ENCODE measurements at places on chromosomes 4 and X.
A peak's percentile ranks its signal among the peaks of the same experiment; 100 is the strongest.

- peak; percentile 1 for DNase-seq
Observed at GRCh38 chrX:50430917-50431575, 39.6 kb downstream of the DGKK start.

- DNase-seq, result no peak
Observed at GRCh38 chrX:81195259-81195658, 6.5 kb downstream of the HMGN5 start.

- DNase-seq, result no peak
Observed at GRCh38 chrX:9724711-9725110, 40.9 kb downstream of the GPR143 start.

DNA sequence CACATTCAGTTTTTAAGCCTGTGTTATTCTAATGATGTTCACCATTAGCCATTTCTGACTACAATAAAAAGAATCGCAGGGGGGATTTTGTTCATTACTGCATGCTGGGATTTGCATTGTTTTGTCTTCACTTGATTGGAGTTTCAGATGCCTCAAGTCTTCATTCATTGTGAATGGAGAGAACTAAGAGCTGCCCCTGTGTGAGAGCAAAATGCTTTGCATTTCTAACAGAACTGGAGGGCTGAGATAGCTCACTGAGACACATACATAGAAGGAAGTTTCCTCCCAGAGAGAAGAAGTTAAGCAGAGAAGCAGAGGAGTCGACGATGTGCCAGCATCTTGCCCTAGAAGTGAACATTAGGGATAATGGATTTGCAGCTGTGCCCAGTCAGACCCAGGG lies 113.5 kb upstream of the GATB start:
- no peak for DNase-seq

GRCh38 chr4:152112887-152113286 lies 352.1 kb upstream of the GATB start:
- DNase-seq, result no peak

- DNase-seq, result no peak
Observed at GRCh38 chr4:17234678-17235077, 277.2 kb downstream of the QDPR start.

DNA sequence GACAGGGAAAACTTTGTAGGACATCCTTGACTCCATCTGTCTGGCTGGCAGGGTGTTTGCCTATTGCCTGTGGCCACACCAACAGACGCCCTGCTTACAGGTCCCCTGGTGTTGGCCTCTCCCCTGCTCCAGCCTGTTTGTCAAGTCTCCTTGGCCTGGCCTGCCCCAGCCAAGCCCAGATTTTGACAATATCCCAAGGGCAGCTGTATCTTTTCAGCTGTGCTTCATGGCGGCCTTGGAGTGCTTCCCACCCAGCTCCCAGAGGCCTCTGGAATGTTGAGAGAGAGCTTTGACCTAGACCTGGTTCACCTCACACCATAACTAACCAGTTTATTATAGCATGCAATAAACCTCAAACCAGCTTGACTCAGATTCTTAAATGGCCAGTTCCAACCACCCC lies 204.0 kb upstream of the NHS start:
- DNase-seq, result no peak

- DNase-seq, result no peak
Observed at GRCh38 chr4:90002441-90003062, 107.9 kb downstream of the MMRN1 start.

- DNase-seq, result no peak
Observed at GRCh38 chrX:14529290-14529989, at the start of gene GLRA2. GLRA2 (plus strand) TSS chrX:14529536; CDS start chrX:14530058, 522 bp downstream.

GRCh38 chr4:155964016-155964891 lies 10.6 kb upstream of the CTSO start:
- no peak for DNase-seq

- DNase-seq, result no peak
Observed at GRCh38 chrX:70141373-70141772, 8.1 kb downstream of the IGBP1 start.

DNA sequence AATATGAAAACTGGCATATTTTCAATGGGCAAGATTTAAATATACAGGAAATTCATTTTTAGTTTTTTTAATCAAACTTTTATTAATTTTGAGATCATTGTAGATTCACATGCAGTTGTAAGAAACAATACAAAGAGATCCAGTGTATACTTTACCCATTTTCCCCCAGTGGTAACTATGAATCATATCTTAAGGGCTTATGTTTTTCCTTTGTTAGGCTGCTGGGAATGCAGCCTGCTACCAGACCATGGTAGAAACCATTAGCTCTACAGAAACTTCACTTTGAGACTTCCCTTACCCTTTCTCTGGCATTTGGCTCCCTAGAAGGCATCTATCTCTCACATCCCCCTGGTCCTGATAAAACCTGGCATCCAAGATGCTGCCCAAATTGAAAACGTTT lies 147.6 kb upstream of the EOLA2 start:
- no peak for DNase-seq

DNA sequence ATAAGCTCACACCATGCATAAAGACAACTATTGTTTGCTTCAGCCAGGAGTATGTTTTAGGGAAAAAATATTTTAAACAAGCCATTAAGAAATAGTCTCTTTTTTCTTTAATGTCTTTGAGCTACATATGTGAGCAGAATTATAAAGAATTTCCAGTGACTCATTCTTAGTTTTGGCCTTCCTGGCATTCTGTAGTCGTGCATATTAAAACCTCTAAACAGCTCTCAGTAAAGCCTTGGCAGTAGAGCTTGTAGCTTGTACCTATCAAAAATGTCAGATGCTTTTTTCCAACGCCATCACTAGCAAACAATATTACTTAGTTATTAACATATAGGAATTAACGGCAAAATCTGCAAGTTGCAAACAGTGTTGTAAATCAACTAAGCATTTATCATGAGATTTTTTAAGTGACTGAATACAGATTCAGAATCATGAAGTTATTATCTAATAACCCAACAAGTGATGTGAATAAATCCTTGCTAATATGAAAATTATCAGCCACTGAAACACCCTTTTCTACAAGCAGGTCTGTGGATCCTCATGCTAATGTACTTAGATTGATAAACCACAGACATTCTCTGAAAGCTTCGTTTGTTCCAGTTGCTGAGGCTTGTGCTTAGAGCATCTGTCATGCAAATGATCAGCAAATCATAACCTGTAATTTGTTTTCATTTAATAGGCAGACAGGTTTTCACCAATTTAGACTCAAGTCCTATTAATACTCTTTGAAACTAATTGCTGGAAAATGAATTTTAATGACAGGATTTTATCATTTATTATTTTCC lies 412.0 kb upstream of the ATOH1 start:
- DNase-seq, result no peak

DNA sequence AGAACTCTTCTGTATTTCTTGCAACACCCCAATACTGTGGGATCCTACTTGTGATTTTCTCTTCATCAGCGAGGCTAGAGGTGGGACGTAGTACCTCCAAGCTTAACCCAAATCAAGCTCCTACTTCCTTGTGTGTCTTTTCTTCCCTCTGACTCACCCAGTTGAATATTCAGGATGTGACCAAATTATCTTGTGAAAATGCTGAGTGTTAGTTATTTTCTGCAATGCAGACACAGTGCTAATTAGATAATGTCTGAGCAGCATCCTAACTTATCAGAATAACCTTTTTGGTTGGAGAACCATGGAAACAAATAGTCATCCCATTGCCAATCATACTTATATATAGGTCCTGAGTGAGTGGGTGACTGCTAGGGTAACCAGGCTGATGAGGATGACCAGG lies 2.4 kb downstream of the MEPE start:
- DNase-seq, result no peak

DNA sequence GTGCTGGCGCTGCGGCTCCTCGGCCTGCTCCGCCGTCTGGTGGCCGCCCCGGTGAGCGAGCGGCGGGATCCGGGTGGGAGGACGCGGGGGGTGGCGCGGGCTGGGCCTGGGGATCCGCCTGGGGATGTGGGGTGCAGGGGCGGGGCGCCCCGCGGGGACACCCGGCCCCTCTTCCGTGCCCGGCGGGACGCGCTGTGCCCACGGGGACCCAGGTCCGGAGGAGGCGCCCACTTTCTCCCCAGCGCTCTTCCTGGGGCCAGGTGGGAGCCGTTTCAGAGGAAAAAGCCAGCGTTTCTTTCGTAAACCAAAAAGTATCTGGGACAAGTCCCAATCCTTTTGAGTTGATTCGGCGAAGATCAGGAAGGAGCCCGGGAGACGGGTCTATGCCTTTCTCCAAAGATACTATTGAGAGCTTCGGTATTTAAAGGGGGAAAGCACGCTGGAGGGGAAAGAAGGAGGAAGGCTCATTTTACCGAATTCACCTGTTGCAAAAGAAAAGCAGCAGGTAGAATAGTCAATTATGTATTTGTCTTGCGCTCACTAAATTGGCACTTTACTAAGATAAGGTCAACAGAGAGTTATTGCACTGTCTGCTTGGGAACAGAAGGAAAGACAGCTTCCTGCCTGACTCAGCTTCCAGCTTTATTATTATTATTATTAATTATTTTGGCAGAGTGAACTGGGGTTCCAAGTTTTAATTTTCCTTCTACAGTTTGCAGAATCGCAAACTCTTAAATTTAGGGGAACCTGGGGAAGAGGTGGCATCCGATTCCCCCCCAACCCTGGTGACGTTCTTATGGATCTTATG lies 81.5 kb upstream of the CD99 start:
- DNase-seq, result no peak

Data from cortex of kidney (tissue), 1 donor.